Small intestine (tissue), 16 donors: ENCODE measurements at places on chromosomes 6 and 20.

GRCh38 chr6:24931296-24931695, 4.5 kb downstream of the RIPOR2 start:
- DNase-seq = no peak

DNA sequence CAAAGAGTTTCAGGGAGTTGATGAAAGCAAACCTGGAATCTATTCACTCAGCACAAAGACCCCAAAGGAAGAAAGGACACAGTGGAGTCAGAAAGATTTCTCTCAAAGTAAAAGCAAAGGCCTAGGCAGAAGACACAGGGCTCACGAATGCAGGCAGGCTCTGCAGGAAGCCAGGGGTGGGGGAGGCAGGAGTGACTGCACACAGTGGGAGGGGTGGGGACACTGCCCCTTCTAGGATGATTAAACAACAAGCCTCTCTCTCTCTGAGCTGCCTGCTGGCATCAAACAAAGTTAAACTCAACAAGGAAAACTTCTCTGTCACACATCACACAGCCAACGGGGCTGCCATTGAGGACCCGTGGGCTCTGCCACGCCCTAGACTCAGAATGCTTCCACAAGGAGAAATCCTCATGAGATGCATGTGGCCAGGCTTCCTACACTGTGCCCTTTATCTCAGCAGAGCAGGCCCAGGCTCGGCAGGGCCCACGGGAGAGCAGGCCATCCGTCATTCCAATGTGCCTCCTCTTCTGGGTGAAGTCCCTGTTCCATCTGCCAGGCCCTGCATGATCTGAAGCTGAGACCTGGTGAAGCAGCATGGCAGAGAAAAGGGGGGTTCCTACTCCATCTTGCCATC, 70.1 kb downstream of the RAMACL start:
- no peak for DNase-seq

DNA sequence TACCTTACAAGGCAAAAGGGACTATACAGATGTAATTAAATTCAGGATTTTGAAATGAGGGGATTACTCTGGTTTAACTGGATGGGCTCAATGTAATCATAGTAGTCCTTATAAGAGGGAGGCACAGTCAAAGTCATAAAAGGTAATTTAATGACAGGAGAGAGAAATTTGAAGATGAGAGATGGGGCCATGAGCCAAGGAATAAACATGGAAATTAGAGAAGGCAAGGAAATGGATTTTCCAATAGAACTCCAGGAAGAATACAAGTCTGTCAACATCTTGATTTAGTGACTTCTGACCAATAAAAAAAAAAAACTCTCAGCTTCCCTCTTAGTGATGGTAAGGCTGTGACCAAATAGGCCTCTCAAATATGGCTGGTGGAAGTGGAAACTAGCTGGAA, 101.9 kb upstream of the BEND3 start:
- no peak for DNase-seq

- DNase-seq = peak; percentile 34
Observed at GRCh38 chr6:31763619-31763940, 1.1 kb downstream of the SAPCD1 start.

DNA sequence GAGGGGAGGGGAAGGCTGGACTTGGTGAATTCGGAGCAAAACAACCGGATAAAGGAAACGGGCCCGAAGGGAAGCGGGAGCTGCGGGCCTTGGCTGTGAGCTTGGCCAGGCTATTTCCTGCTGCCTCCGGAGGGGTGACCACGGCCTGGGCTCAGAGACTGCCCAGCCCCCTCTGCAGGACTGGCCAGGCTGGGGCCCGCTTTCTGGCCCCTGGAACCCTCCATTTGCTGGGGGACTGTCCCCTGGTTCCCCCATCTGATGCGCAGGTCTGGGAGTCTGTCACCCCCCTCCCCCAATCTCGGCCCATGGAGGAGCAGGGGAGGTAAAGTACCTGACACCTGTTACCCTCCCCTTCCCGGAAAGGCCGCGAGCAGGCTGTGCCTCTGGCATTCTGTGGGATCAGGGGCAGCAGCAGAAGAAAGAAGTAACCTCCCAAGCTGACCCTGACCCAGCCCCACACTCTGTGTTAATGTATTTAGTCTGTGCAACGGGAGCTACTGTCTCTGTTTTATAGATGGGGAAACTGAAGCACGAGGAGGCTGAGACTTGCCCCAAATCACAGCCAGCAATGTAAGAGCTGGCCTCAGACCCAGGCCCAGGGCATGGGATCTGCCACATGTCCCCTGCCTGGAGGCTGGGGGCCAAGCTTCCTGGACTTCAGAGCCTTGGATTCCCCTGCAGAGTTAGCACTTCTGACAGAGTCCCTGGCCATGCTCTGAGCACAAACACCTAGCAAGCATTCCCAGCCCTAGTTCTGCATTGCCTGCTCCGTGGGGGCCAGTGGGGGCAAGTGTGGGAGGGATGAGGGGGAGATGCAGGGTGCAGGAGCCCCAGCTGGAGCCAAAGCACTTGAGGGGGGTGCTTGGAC, 3.5 kb downstream of the C20orf204 start:
- no peak for DNase-seq

DNA sequence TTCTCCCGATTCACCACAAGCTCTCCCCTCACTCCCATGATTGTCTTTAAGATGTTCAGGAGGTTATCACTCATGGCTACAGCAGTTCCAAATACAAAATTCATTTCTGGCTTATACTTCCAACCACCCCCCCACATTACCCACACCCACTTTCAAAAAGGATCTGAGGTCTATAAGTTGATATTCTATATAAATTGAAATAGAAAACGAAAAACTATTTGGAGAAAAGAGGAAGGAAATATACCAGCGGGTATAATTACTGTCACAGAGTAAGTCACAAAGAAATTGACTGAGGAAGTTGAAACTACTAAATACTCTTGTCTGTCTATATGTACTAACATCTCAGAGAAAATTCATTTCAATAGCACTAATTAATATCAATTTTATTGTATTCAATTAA, 112.7 kb upstream of the TNFAIP3 start:
- DNase-seq = no peak
